ENCODE measurements at places on chromosomes 7 and 10. TPM values are rescaled to one million over a fixed set of nuclear protein-coding genes. Genes with fewer than 3 reads are reported as not detected.

The IRF5 gene
- 8.7 TPM for total RNA-seq

The C10orf62 gene
- not detected for total RNA-seq

The KAZALD1 gene
- 4.7 TPM for total RNA-seq

- DNase-seq: no peak
Measured at GRCh38 chr7:88357781-88358525, 51.3 kb upstream of the STEAP4 start.

- no peak for DNase-seq
Measured at GRCh38 chr10:72322030-72322279, 32.8 kb downstream of the DNAJB12 start.

GRCh38 chr7:6443372-6443941 is 4.3 kb downstream of the DAGLB start:
- no peak for DNase-seq

DNA sequence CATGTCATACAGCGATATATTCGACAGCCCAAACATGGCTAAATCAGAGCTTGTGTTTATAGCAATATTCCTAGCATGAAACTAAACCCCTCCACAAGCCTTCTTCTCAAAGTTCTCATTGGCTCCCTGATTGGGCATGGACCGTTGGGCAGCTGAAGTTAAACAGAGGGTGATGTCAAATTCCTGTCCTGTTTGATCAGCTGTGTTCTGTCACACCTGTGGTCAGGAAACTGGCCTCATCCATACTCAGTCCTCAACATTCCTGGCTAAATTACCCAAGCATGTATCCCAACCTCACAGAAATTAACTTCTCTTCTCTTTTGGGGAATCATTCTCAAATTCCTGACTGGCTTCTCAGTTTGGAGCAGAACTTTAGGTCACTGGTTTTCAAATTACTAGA is 107.9 kb downstream of the ODAD2 start:
- no peak for DNase-seq

DNA sequence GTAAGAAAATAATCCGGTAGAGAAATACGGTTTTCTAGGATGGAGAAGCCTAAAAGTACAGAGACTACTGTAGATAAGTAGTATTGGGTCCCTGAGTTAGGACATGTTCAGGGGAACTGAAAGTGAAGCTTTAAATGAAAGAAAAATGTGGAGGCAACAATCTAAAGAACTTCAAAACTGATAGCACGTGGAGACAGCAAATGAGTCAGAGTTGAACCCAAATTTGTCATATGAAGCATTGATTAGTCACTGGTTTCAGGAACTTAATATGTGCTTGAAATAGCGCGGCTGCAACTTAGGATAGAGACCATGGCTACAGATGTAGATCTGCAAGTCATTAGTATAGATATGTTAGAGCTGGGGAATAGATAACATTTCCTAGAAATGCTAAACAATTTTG is 1138.6 kb upstream of the SORCS1 start:
- no peak for DNase-seq

DNA sequence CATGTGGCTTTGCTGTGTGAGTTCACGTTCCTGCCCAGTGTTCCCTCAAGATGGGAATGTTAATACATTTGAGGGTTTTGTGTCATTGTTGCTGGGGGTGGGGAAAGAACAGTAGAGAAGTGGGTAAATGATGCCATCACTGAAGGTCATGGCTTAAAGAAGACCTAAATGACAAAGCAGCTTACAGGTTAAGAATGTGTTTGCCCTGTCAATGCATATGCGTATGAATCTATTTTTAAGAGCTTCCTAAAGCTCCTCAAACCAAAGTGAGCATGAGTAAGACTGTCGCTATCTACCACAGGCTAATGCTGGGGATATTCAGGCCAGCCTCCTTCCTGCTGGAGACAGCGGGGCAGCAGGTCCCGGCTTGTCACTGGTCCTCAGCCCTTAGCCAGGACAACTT is 162.9 kb downstream of the CREB5 start:
- no peak for DNase-seq
